ENCODE measurements at places on chromosomes 5 and 9.

GRCh38 chr9:69999315-69999714 is 44.3 kb upstream of the MAMDC2 start:
- no peak for DNase-seq

DNA sequence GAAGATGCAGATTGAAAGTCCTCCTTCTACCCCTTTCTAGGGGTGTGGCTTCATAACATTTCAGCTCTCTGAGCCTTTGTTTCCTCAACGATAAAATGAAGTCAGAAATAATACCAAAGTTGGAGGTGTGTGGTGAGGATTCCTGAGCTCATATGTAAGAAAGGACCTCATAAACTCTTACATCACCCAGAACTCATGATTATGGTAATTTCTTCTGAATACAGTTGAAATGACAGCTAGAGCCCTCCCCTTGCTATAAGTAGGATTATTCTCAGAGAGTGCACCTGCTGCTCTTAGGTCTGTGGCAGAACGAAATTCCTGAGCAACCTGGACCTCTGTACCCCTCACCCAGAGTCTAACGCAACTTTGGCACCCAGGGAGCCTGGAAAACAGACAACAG is 291.4 kb upstream of the KLF4 start:
- DNase-seq, result no peak

DNA sequence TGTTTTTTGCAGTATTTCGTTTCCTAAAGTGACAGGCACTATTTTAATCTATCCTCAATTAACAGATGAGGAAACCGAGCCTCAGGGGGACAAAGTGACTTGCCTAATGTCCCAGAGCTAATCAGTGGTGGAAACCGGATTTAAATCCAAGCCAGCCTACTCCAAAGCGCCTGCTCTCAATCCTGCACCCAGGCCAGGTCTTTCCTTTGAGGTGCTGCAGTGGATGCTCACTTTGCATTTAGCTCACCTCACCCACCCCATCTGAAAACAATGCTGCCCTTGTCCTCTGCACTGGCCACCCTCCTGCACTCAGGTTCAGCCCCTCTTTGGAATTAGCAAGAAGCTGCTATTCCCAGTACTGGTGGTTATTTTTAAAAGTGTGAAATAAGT is 16.0 kb downstream of the ANGPTL2 start:
- no peak for DNase-seq

DNA sequence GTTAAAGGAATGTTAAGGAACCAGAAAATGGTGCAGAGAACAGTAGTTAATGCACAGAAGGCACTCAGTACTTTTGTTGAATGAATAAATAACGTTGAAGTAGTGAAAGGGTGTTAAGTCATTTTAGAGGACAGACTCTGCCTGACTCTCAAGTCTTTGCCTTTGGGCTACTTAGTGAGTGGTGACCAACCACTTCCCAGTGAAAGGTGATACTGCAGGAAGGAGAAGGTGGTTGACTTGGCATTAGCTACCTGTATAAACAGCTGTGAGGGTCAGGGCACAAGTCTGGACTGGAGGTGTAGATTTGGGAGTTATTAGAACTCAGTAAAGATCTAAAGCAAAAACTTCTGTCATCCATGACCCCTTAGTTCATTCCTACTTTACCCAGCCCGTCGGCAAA is 4.9 kb upstream of the SHB start:
- DNase-seq, result no peak

DNA sequence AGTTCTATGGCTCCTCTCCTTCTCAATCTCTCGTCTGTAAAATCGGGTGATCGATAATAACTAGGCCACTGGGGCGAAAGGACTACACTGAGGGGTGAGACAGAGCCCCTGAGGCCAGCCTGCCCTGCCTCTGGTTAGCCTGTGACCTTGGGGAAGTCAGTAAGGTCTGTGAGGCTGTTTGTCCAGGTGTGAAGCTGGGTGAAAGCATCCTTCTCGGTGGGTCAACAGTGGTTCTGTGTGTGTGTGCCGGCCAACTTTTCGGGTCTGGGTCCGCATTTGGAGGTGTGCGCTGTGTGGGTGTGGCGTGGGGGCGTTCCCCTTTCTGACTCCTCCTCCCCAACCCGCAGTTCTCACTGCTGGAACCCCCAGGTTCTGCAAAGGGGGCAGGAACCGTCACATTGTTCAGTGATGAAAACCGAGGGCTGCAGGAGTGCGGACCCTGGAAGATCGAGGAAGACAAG is 5.0 kb upstream of the RNF44 start:
- no peak for DNase-seq
